ENCODE measurements at places on chromosomes 11 and 22.

DNA sequence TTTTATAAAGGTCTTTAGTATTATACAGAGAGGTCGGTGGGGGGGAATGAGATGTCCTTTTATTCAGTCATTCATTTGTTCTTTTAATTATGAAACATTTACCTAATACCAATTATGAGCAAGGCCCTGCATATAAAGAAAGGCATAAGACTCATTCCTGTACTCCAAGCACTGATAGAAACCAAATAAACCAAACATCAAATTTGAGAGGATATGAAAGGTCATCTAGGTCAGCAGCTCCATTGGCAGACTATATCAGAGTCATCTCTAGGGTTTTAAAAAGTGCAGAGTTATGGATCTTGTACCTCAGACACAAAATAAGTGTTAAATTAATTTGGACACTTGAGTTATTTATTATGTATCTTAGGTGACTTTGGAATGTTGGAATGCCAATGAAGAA is 71.5 kb downstream of the CASP12 start:
- no peak for DNase-seq

DNA sequence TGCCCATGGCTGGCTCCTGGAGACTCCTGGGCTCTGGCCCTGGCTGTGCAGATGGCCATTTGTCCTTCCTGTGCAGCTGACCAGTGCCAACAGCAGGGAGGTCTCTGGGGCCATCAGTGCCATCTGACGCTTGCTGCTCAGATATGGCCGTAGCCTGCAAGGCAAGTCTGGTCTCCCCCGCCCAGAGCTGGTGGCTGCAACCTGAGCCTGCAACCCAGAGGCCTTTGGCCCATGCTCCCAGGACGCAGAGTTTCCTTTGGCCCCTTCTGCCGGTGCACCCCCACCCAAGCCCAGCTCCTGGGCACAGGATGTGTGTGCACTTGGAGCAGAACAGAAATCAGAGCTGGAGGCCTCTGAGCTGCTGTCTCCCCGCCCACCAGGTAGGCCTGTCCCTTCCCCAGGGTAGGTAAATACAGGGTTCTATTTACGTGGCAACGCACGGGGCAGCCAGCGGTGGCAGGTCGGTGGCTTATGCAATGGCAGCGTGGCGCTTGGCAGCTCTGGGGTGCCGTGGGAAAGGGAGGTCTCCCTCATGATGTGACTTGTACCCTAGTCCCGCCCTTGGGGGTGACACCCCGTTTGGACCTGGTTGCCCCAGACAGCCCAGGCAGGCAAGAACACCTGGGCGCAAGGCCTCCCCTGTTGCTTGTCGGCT is 21.0 kb upstream of the MYEOV start:
- no peak for DNase-seq

DNA sequence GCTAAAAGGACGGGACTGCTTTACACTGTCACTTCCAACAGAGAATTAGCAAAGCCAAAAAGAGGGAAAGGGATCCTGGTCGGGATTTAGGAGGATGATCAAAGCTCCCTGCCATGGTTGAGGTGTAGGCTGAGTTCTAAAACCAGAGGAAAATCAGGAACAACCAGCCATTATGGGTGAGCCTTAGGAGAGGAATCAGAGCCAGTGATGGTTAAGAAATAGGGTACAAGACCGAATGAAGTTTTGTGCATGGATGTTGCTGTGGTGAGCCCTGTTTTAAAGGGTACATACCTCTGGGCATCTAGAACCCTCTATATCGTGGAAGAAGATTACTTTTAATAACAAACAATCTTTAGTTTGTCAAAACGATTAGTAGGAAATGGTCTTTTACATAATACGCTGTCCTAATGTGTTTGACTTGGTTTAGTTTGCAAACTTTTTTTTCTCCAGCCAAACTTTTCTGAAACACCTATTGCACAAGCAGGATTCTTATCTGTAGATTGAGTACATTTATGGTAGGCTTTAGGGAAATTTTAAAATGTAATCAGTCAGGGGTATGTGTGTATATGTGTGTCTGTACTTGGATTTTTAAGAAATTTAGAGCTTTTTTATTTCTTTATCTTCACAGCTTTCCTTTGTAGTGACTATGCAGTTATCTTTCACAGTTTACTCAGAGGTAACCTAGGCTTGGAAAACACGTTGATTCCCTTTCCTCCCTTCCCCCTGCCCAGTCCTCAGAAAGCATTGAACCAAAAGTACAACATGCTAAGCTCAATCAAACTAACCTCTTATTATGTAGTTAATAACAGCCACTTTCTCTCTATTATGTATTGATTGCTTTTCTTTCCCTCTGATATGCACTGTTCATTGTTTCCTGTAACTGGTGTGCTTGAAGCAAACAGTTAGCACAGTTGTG is 26.8 kb downstream of the TRIM44 start:
- no peak for DNase-seq

- DNase-seq = peak; percentile 4
These were observed 12.8 kb upstream of the MUC15 start for GRCh38 chr11:26584818-26585217.

DNA sequence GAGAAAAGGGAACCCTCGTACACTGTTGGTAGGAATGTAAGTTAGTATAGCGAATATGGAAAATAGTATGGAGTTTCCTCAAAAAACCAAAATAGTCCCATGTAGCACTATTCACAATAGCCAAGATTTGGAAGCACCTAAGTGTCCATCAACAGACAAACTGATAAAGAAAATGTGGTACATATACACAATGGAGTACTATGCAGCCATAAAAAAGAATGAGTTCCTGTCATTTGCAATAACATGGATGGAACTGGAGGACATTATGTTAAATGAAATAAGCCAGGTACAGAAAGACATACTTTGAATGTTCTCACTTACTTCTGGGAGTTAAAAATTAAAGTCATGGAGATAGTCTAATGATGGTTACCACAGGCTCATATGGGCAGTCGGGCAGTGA is 64.0 kb upstream of the RAB1B start:
- DNase-seq = no peak

GRCh38 chr11:116558504-116559211 is 214.1 kb downstream of the BUD13 start:
- no peak for DNase-seq

DNA sequence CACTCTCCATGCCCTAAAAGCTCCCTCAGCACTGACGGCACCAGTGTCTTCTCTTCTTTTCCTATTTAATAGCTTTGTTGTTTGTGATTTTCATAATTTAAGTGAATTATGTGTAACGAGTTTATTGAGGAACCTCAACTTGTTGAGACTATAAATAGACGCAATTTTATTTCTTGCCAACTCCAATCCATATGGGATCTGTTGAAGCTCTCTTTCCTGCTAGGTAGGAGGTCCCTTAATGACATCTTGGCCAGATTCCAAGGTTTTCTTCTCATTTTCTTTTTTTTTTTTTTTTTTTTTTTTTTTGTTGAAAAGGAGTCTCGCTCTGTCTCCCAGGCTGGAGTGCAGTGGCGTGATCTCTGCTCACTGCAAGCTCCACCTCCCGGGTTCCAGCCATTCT is 14.2 kb downstream of the RTL6 start:
- no peak for DNase-seq

DNA sequence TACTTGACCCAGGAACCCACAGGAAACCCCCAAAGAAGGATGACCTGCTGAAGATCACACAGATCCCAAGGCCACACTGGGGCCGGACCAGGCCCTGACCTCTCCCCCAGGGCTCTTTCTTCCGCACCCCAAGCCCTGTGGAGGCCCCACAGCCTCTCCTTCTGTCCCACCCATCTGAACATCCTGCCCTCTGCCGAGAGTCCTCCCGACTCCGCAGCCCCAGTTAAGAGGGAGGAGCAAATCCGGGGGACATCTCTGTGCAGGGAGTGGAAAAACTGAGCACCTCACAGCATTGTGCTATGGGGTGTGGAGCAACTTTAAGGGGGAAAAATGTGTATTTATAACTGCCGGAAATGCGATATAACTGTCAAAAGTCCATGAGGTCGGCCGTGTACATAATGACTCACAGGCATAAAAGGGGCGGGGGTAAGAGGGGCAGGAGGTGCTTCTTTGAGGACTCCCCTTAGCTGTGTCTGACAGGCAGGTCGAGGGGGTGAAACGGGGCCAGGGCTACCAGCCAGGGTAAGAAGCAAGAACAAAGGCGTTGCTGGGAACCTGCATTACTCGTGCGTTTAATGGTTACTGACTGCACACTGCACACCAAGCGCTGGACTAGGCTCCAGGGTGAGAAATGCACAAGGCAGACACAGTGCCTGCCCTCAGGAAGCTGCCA is 57.2 kb downstream of the WNT11 start:
- DNase-seq = no peak

- no peak for DNase-seq
These were observed 137.4 kb downstream of the CADM1 start for GRCh38 chr11:115366826-115367225.

- no peak for DNase-seq
These were observed 37.3 kb downstream of the DIXDC1 start for GRCh38 chr11:111974446-111974845.

All from NCI-H2081 (cell line).